ENCODE measurements at places on chromosomes 13 and 19.

GRCh38 chr19:45418802-45419201, 4.9 kb downstream of the ERCC1 start:
- DNase-seq = no peak

- DNase-seq = no peak
Measured at GRCh38 chr13:65468628-65469027, 1761.5 kb downstream of the PCDH9 start.

- DNase-seq = no peak
Measured at GRCh38 chr19:34512254-34512822, 30.8 kb downstream of the WTIP start.

DNA sequence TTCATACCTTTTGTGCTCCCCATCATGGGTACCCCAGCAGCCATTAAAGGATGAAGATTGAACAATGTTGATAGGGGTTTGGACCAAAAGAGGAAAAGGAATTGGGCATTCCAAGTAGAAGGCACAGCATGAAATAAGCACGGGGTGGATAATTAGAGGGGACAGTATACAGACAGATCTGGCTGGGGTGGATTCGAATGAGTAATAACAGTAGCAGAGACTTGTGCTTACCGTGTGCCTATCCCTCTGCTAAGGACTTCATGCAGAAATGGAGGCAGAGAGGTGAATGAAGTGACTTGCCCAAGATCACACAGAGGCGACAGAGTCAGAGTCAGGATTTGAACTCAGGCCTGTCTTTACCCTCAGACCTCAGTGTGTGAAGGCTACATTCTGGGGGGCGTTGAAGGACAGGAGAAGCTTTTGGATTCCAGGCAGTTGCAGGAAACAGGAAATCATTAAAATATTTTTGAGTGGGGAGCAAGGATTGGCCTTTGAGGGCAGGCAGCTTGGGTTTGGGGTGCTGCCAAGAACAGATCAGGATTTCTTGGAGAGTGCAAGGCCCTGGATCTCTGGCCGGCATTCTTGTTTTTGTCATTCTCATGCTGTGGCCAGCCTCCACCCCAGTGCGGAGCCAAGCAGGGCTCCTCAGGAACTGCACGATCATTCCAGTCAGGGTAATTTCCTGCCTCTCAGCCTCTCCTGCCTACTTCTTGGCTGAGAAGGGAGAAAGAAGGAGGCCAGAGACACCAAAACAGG, 18.7 kb downstream of the PAF1 start:
- DNase-seq = peak; percentile 92

GRCh38 chr19:31262725-31263191, 86.5 kb downstream of the TSHZ3 start:
- DNase-seq = peak; percentile 27

- no peak for DNase-seq
Measured at GRCh38 chr13:32911506-32911905, 104.7 kb upstream of the KL start.

- DNase-seq = no peak
Measured at GRCh38 chr13:23320926-23321534, 112.5 kb downstream of the SACS start.

DNA sequence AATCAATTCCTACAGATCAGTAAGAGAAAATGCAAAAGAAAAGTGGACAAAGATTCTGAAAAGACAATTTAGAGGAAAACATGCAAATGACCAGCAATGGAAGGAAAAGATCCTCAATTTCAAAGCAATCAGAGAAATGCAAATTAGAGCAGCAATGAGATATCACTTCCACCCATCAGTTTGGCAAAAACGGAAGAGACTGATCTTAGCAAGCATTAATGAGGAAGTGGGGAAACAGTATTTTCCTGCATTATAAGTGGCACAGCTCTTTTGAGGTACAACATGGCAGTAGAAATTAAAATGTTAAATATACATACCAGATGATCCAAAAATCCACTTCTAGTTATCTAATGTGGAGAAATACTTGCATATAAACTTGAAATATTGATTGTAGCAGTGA, 69.1 kb upstream of the SLC7A1 start:
- no peak for DNase-seq

DNA sequence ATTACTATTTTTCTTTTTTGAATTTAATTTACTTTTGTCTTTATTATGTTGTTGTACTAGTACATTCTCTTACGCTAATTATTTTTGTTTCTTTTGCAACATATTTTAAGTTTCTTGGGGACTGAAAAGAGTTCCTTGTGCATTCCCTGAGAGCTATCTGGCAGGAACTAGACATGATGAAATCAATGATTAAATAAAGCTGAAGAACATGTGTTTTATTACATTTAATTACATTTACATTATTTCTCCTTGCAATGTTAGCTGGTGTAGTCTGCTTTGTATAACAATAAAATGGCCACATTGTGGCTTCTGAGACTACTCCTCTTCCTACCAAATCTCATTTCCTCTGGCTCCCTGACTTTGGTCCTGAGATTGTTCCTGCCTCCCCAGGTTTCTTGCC, 244.9 kb downstream of the NDFIP2 start:
- no peak for DNase-seq

DNA sequence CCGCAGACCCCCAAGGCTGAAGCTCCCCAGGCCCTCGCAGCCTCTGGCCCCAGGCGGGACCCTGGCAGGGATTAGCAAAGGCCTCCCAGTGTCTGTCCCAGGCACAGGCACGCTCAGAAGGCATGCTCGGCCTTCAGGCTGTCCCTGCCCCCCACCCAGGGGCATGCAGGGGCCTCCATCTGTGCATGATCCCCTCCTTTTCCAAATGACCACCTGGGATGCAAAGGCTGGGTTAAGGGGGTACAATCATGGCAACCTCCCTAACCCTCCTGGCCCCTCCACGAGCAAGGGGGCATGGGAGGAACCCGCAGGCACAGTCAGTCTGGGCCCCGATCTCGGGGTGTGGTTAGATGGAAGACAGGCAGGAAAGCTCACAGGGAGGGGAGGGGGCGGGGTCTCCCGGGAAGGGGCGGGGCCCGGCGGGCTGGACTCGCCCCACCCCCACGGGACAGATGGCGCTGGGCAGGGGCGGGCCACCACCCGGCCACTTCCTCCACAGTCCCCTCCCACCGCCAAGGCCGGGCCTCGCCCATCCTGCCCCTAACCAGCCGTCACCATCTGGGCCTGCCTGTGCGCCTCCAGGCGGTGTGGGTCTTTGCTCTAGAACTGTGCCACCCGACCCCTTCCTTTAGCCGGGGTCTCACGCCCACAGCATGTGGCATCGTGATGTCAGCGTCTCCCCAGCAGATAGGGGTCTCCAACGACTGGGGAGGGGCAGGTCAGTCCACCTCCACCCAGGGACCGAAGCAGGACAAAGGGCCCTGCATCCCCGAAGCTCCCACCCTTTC, 7.0 kb upstream of the REXO1 start:
- peak; percentile 93 for DNase-seq

DNA sequence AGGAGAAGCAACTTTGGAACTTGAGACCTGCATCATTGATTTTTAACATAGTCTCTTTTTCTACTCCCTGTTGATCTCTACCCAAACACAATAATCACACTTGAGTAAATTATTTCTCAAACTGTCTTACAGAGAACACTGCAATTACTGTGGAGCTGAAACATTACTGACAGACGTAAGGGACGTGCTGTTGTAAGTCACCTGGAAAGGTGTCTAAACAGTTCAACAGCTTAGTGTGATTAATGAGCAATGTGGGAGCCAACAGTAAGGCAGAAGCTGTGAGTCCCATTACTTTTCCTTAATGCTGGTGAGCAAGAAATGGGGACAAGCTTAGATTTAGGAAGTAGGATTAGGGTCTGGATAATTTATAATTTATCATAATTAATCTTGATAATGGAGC, 265.7 kb downstream of the DLEU7 start:
- no peak for DNase-seq

DNA sequence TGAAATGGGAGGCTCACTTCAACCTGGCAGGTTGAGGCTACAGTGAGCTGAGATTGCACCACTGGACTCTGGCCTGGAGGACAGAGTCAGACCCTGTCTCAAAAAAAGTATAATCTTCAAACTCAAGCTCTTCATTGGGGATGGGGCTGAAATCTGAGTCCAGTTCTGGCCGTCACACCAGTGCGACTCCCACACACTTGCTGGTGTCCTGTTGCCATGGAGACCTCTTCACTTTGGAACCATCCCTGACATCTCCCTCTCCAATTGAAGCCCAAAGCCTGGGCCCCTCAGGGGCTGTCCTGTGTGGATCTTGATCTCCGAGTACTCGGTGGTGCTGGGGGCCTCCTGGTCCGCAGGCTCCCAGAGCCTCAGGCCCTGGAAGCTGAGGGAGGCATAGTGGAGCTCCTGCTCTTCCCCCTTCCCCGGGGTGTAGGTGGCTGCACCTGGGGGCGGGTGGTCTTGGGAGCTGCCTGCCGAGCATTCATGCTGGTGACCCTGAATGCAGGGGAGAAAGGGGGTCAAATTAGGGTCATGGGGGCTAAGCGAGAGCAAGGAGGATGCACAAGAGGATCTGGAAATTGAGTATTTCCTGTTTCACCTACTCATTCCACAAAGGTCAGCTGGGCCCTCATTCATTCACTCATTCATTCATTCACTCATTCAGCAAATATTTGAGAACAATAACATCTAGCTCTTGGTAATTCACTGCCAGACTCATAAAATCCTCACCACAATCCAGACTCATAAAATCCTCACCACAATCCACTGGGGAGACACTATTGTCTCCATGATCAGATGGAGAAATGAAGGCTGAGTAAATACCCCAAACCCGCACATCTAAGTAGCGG, 11.0 kb downstream of the SIGLEC11 start:
- DNase-seq = no peak

DNA sequence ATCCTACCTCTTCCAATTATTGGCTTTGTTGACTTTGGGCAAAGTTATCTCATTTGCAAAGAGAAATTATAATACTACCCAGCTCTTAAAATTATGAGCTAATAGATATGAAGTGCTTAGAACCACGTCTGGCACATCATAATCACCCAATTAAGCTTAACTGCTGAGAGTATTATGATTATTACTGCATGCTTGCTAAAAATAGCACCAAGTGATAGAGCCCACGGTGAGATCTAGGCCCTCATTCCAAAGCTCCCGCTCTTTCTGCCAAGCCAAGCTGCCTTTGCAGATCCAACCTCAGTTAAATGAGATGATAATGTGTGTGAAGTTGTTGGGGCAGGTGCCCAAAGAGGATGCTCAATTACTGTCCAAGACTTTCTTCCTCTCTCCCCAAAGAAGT, 6.5 kb upstream of the EDDM13 start:
- DNase-seq = no peak

DNA sequence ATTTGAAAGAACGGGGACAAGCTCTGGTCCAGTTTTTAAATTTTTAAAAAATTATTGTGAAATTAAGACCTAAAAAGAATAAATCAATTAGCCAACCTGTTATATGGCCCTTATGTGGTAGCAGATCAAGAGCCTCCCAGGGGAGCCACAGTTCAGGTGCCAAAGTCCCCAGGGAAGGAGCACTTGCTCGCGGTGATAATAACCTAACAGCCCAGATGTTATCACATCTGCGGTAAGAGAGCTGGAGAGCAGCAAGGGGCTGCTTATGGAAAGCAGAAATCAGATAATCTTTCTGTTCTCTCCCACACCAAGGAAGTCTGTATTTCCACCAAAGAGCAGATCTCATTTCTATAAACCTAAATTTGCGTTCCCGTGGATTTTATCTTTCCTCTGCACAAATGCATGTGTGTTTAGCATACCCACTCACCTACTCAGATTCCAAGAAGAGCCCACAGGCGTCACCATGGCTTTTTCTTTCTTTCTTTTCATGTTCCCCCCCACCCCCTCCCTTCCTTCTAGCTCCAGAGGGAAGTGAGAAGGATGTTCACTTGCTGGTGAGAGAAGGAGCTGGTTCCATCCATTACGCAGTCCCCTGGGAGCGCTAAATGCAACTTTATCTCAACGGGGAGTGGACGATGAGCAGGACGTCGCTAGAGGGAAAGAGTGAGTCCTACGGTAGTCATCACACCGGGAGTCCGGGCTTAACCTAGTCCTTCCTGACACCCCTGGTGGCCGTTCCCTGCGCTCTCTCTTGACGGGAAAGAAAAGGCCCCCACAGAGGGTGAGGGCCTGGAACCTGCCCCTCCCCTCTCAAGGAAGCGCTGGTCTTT, 1.6 kb upstream of the POU4F1 start:
- DNase-seq = no peak

- peak; percentile 58 for DNase-seq
Measured at GRCh38 chr13:33644581-33645543, 173.1 kb upstream of the RFC3 start.

DNA sequence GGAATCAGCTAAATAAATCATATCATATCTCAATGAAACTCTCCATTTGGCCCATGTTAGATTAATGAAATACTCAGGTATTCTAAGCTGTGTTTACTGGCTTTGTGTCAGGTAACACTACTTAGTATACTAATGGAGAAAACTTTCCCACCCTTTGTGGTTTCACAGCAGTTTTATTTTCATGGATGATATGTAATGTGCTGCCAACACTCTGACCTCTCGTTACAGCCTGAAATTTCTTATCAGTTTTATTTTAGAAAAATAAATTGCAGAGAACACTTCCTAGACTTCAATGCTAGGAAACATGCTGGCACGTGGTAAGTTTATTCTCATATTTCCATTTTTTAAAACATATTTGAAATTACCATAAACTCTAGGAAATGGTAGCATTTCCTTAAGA, 758.9 kb downstream of the LIG4 start:
- DNase-seq = no peak

GRCh38 chr19:41309180-41310032, 566 bp upstream of the CCDC97 start:
- no peak for DNase-seq

- DNase-seq = no peak
Measured at GRCh38 chr19:30222428-30222873, 149.7 kb upstream of the ZNF536 start.

GRCh38 chr19:45772130-45772840, 3.2 kb upstream of the SIX5 start:
- DNase-seq = no peak

DNA sequence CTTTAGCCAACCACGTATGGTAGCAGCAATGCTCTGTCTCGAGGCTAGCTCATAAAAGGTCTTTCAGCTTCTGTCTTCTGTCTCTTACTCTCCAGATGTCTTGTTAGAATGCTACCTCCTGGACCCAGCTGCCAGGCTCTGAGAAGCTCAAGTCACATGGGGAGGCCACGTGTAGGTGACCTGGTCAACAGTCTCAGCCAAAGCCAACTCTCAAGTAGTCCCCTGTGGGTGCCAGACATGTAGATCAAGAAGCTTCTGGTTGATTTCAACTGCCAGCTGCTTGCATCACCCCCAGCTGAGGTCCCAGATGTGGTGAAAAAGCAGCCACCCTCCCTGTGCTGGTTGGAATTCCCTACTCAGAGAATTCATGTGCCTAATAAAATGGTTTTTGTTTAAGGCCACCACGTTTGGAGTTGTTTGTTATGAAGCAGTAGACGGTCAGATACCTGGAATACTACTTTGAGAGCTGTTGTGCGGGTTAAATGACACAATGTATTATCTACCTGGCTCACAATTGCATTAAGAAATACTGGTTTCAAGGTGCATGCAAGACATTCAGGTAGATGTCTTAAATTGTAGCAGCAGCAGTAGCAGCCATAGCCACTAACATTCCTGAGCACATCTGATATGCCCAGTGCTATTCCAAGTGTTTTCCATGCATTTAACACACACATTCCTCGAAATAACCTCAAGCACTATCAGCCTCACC, 131.0 kb upstream of the RFC3 start:
- no peak for DNase-seq

- no peak for DNase-seq
Measured at GRCh38 chr19:6687114-6687513, 17.2 kb upstream of the TNFSF14 start.

Measured in left hindlimb (tissue), 1 donor.